NCI-H82 (cell line): ENCODE measurements at places on chromosomes 7 and 10.

DNA sequence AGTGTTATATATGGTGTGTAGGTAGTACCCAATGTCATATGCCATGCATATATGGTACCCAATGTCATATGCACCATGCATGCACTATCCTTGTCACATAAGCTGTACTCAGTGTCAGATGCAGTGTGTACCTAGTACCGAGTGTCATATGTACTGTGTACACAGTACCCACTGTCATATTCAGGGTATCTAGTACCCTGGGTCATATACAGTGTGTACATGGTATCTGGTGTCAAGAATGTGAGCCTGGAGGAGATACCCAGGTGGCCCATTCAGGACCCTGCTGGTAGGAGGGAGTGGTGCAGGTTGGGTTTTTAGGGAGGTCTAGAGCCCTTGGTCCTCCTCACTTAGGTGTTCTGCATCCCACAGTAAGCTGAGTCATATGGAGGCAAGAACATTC, 1.8 kb downstream of the ZMYND11 start:
- DNase-seq = peak; percentile 55

DNA sequence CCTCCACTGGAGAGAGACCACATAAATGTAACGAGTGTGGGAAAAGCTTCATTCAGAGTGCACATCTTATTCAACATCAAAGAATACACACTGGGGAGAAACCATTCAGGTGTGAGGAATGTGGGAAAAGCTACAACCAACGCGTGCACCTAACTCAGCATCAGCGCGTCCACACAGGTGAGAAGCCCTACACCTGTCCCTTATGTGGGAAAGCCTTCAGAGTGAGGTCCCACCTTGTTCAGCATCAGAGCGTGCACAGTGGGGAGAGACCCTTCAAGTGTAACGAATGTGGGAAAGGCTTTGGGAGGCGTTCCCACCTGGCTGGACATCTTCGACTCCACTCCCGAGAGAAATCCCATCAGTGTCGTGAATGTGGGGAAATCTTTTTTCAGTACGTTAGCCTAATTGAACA, 20.6 kb downstream of the FAM200A start:
- DNase-seq = no peak

- no peak for DNase-seq
These were observed 619.7 kb downstream of the AUTS2 start for GRCh38 chr7:70218006-70218405.

DNA sequence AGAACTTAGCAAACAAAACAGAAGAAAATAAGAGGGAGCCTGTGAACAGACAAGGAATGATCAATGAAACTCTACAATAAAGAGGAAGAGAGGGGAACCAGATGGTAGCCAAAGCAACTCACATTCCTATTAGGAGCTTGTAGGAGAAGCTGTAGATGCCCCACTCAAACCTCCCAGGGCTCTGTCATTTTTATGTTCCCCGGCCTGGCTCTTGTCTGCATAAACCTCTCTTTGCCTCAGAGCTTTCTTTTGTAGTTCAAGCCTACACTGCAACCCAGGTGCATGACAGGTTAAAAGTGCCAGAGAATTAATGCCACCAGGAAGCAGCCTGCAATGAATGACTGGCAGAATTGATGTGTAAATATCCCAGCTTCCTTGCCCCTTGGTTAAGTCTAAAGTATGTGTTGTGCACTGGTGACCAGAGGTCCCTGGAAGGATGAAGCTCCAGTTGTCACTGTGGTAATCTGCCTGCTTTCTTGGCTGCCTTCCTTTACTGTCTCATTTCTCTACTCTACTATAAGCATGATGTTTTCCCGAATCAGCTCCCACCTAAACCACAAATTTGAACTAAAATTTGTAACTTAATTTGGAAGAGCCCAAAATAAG, 40.4 kb downstream of the HDAC9 start:
- no peak for DNase-seq

GRCh38 chr10:63716016-63716580, 194.9 kb downstream of the REEP3 start:
- DNase-seq = no peak

DNA sequence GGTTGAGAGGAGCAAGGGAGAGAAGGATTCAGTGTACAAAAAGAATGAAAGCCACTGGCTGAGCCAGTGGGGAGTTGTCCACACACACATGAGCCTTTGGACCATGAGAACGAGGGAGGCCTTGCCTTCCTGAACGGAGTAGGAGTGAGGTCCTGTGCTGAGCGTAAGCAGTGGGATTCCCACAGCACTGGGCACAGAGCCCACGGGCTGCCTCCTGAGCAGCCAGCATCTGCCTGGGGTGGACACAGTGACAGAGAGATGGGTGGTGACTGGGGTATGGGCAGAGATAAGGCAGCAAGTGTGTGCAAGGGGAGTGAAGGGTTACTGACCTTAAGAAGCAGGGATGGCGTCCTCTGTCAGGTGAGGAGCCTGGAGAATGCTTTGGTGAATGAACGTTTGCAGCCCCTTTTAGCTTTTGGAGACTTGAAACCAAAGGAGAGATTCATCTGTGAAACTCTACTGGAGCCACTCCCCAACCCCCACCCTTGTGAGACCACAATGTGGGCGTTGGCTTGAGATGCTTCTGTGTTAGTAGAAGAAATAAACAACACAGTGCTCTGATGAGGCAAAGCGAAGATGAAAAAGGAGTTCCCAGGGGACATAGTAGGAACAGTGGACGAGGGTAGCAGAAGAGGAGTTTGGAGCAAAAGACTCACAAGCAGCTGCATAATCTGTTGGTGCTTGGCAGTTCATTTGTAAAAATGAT, 56.5 kb downstream of the FIGNL1 start:
- no peak for DNase-seq
